ENCODE measurements at places on chromosomes 16 and 17. TPM values are rescaled to one million over a fixed set of nuclear protein-coding genes. Genes with fewer than 3 reads are reported as not detected.

UMOD gene
- total RNA-seq = not detected

LRRC37A gene
- 1.4 TPM for total RNA-seq

C17orf107 gene
- 1.3 TPM for total RNA-seq

DNA sequence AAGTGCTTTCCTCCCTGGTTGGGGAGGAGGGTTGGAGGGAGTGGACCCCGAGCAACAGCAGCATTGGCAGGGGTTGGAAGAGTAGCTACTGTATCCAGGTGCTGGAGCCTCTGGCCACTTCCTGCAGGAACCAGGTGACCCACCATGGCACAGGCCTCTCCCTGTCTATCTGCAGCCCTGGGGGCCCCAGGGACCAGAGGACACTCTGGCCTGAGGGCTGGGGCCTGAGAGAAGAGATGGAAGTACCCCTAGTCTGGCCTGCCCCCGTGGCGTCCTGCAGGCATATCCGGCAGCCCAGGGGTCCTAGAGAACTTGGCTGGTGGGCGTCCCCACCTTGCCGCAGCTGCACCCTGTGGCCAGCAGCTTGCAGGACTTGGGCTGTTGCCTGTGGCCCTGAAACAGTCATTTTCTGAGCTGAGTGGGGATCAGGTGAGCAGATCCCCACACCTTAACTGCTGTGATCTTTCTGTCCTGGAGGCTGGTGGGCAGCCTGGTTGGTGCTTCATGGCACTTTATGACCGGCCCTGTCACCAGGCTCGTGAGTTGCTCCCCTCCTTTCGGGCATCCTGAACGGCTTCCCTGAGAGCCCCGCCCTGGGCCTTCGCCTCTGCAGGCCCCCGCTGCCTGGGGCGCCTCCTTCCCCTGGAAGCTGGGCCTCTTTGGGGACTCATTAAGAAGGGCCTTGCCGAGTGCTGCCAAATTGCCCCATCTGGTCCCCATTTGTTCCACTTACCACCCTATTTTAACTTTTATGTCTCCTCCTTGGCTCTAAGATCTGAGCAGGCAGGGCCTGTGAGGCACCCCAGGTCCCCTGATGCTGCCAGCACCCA, 298.6 kb downstream of the SEC14L1 start:
- ATAC-seq = no peak

GRCh38 chr16:60217787-60218186, 1483.7 kb upstream of the GOT2 start:
- ATAC-seq = no peak

DNA sequence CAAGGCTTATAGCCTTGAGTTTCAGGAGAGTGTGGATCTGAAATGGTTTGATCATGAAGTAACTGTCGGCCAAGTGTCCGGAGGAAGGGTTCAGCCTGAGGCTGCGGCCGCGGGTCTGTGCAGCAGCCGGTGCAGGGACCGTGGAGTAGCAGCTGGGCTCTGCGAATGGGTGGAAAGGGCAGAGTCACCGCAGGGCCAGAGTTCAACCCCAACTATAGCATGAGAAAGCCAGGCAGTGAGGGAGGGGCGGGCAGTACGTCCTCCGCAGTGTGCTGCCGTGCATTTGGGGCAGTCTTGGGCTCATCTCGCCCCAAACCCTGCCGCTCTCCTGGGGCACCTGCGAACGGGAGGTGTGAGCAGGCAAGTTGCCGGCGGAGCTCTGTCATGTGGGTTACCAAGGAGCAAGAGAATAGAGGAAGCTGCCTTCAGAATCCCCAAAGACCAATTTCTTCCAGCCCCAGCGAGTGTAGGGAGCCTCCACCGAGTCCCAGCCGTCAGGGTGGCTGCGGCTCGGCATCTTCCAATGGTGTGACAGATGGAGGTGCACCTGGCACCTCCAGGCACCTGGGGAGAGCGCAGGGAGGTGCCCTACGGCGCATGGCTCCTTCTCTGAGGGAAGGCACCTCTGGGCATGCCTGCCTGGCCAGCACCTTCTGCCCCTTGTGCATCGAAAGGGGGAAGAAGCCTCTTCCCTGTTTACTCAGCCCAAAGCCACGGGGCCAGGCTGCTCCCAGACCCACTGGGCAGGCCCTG, 87.3 kb downstream of the RPA1 start:
- no peak for ATAC-seq

Data from esophagus mucosa (tissue), 1 donor.